ENCODE measurements at places on chromosomes 6 and 20.

DNA sequence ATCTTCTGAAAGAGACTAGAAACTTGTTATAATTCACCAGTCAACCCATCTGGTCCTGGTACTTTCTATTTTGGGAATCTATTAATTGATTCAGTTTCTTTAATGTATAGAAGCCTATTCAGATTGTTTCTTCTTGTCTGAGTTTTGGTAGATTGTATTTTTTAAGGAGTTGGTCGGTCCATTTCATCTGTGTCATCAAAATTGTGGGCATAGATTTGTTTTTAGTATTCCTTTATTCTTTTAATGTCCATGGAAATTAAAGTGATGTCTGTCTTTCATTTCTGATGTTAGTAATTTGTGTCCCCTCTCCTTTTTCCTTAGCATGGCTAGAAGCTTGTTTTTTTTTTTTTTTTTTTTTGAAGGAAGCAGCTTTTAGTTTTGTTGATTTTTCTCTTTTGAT lies 15.2 kb downstream of the STXBP5 start:
- DNase-seq, result no peak

- DNase-seq, result no peak
Measured at GRCh38 chr20:60137657-60138245, 179.5 kb downstream of the CDH26 start.

DNA sequence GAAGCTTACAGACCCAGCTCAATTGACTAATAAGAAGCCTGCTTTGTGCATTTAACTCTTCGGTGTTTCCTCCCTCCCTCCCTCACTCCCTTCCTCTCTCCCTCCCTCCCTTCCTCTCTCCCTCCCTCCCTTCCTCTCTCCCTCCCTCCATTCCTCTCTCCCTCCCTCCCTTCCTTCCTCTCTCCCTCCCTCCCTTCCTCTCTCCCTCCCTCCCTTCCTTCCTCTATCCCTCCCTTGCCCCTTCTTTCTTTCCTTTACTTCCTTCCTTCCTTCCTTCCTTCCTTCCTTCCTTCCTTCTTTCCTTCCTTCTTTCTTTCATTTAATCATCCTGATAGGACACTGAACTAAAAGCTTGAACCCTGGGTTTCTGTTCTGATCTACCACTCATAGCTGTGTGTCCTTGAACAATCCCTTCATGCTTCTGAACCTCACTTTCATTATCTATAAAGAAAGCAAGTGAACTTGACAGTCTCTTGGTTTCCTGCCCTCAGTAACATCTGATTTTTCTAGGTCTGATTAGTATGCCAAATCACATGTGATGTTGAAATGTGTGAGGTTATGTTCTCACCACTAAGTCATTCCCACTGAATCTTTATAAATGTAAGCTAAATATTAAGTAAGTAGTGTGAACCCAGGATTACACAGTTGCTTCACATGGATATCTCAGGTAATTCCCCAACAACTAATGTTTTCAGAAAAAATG lies 132.3 kb upstream of the BMP2 start:
- DNase-seq, result no peak

DNA sequence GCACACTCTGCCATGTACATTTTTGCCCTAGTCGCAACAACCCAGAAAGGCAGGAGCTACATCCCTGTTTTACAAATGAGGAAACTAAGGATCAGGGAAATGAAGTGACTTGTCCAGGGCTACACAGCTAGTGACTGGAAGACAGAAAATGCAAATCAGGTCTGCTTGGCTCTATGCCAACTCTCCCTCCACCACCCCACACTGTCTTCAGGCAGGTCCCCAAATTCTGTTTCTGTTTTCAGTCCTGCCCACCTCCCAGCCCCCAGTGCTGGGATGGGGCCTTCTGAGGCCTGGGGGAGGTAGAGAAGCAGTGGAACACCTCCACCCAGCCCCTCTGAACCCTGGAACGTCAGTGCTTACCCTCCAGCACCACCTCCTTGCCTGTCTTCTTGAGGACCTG lies 5.1 kb downstream of the SNTA1 start:
- no peak for DNase-seq

- no peak for DNase-seq
Measured at GRCh38 chr20:50152394-50153152, 950 bp downstream of the PEDS1 start.

DNA sequence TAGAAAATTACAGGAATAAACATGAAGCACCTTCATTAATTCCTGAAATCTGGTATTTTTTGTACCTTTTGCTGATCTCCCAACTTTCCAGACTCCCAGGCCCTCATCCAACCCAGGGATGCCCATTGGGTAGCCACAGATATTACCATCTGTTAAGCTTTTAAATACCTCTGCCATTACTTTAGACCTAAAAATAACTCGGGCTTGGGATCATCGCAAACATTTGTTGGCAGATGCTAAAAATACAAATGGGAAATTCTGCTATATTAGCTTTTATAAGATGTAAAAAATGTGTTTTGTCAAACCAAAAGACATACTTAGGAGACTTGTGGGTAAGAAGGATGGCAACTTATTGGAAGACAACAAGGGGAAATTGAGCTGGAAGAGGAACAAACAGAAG lies 376.1 kb downstream of the CENPW start:
- no peak for DNase-seq

DNA sequence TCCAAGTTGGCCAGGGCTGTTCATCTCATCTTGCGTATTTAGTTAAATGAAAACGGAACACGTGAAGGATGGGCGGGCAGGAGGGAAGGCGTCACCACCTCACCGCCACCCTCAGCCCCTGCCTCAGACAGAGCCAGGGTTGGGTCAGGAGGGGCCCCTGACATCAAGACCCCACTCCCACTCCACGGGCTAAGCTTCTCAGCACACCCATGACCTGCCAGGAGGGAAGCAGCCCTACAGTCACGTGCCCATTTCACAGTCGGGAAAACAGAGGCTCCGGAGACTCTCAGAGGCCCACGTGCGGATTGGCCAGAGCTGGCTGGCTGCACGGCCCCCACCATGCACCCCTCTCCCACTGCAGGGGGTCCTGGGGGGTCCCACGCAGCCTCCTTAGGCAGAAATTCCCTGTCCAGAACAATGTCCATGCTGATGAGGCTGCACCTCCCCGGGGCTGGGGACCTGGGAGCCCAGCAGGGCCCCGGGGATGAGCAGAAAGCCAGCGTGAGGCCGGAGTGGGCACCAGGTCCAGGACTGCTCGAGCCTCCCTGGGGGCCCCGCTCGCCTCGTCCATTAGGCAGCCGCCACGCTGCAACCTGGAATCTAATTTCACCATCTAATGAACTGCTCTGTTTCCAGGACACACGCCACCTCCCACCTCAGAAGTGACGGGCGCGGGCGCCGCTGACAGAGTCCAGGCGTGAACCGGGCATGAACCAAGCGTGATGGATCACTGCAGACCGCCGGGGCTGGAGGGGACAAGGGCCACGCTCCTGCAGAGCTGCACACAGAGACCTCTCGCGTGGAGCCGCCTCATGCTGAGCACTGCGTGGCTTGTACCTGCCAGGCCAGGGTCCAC lies 15.8 kb downstream of the KCNQ2 start:
- no peak for DNase-seq

DNA sequence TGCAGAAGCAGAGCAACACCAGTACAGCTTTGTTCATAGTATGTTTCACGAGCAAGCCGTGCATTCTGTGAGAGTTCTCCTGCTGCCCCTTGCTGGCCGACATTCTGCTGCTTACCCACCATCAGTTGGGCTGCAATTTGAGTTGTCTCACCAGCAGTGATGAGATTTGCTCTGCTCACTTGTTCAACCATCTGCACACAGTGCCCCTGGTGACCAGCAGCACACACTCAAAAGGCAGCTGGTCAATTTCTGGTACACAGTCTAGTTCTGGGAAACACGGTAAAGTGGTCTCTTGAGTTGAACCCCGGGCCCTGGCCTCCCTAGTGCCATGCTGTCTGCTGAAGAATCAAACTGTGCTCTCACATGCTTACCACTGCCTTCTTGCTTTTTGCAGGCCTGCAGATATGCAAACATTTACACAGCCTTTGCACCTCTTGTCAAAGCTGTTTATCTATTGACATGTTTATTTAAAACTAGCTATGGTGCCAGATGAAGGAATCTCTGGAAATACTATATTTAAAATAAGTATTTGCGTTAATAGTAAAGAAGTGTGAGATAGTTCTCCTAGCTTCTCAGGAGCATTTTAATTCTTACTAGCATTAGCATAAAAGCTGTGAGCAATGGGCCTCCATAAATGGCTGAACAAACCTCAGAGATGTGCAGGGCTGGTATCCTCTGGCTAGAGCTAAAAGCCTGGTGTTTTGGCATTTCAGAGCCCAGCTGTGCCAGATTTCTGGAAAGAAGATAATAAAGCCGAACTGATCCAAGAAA lies 234.3 kb downstream of the ARHGAP18 start:
- DNase-seq, result no peak

- DNase-seq, result no peak
Measured at GRCh38 chr6:47163536-47163935, 121.4 kb upstream of the ADGRF1 start.

GRCh38 chr6:110589865-110590513 lies 113.6 kb upstream of the SLC22A16 start:
- DNase-seq, result no peak

DNA sequence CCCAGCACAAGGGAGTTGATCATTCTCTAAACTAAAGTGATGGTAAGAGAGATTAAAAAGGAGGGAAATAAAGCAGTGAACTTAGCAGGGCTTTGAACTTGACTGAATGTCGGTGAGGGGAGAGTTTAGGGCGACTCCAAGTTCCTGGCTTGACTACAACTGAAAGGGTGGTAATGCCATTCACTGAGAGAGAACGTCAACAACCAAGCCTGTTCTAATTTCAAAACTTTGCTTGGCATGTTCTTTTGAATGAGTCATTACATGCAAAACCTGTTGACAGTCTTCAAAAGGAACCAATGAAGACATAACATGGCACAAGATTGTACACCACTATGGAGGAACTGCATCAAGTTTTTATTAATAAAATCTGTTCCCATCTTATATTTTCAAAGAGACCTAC lies 10.3 kb upstream of the MYB start:
- no peak for DNase-seq

DNA sequence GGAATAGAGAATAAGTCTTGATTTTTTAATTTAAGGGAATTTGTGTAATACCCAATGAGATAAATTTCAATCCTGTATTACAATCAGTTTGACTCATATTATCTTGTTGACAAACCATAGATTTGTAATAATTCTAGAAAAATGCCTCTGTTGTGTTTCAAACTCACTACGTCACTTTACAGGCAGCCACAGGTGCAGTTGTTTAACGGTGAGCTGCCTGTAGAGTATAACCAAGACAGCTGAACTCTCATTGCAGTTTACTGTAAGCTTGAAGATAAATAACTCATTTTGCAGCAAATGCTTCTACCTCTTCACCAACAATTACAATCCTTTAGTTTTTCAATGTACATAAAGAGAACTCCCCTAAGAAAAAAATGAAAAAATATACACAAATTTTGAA lies 114.3 kb downstream of the PRKN start:
- DNase-seq, result no peak

GRCh38 chr20:62664019-62664971 lies 22.0 kb downstream of the SLCO4A1 start:
- no peak for DNase-seq

GRCh38 chr6:45069091-45069490 lies 259.0 kb upstream of the RUNX2 start:
- DNase-seq, result no peak
